ENCODE measurements at places on chromosomes 5 and 9.

DNA sequence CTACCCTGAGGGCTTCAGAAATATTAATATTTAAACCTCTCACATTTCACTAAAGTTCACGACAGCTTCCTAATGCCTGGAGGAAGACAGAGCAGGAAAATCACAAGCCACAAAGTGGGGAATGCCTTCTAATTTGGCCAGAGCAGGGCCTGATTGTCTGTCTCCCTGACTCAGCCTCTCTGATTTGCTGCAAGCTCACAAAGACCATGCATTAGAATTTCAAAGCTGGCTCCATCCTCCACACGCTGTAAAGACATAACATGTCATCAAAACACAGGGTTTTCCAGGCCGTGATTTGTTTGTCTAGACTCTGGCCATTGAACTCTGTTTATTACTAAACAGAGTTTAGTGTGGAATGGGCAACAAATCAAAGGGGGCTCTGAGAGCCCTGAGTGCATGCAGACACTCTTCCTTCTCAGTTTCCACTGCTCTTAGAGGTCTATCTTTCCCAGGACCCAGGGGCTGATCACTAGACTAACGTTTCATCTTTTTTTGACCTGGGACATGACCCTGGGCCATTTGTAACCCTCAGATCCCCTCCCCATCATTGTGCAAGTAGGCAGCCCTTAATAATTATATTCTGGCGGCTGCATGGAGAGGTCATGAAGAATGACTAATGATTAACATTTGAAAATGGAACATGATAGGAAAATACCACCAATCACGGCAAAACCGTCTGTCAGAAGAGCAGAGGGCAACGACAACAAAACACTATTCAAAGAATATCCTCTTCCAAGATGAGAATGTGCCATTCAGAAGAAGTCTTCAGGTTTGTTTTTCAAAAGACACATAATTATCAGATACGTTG, 140.2 kb downstream of the ENC1 start:
- no peak for DNase-seq

DNA sequence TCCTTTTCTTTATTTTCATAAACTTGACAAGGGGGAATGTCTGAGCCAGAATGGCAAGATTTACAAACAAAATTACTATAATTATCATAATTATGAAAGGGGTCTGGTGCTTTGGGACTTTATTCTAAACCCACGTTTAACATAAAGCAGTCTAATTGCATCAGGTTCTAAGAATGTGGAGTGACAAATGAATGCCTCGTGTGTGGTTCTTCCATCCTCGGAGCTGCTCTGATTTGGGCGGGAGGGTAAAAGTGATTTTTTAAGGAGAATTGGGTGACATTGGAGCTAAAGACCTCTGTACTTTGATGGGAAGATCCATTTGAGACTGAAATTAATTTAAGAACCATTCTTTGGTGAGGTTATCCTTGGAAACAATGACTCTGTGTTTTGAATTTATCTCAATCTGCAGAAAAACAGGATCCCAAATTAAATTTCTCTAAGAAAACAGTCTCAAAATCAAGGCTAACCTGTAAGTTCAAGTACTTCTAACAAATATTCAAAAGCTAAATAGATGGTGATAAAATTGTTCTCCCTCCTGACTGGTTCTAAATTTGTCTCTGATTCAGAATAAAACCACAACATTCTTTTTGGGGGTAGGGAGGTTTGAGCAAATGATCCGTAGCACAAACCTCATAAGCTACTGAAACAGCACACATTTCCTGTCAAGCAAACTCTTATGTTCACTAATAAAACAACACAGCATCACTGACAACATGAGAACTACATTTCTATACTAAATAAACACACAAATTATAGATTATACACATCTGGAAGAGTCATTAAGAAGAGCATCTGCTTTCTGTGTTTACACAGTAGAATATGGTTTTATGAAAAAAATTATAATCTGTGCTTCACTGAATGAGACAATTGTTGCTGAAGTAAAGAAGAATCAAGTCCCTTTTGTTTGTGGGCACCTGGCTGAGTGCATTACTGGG, 85.5 kb downstream of the DCP2 start:
- no peak for DNase-seq

- no peak for DNase-seq
Measured at GRCh38 chr9:120677965-120678364, 36.3 kb downstream of the MEGF9 start.

- DNase-seq: no peak
Measured at GRCh38 chr9:95107001-95107749, 210.3 kb downstream of the FANCC start.

- DNase-seq: no peak
Measured at GRCh38 chr5:179166886-179167841, 107.0 kb downstream of the ZNF354C start.

DNA sequence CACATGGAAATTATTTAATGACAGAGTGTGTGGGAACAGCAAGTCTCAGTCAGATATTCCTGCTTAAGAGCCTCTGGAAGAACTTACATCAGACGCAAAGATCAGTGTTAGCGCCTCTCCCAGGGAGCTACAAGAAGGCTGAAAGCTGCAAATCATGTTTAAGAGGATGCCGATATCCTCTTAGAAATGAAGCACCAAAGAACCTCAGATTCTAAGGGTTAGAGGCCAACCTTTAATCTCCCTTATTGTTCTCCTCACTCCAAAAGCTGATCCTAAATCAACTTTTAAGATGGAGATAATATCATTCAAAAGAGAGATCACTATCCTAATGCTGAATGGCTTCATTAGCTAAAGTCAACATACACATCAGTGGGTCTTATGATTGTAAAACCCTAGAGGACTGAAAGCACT, 160.6 kb downstream of the NFIB start:
- no peak for DNase-seq

DNA sequence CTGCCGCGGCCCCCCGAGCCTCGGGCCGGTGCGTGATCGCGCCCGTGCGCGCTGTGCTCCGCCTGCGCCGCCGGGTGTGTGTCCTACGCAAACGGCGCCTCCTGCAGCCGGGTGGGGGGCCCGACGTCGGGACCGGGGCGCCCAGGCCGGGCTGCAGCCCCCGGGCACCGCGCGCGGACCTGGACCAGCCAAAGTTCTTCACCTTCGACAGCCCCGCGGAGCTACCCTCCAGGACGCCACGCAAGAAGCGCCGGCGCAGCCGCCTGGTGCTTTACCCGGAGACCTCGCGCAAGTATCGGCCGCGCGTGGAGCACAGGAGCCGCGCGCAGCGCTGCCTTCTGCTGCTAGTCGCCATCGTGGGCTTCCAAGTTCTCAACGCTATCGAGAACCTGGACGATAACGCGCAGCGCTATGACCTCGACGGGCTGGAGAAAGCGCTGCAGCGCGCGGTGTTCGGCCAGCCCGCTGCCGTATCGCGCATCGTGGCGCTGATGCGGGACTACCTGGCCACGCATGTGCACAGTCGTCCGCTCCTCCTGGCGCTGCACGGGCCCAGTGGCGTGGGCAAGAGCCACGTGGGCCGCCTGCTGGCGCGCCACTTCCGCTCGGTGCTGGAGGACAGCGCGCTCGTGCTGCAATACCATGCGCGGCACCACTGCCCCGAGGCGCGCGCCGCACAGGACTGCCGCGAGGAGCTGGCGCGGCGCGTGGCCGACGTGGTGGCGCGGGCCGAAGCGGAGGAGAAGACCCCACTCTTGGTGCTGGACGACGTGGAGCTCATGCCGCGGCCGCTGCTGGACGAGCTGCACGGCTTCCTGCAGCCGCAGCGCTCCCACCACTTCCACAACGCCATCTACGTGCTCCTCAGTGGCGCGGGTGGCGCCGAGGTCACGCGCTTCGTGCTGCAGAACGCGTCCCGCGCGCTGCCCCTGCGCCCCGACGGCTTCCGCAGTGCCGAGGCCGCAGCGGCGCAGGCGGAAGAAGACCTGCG, 1.5 kb downstream of the TOR4A start:
- no peak for DNase-seq

GRCh38 chr5:14671414-14671813, 6.9 kb downstream of the OTULIN start:
- no peak for DNase-seq

DNA sequence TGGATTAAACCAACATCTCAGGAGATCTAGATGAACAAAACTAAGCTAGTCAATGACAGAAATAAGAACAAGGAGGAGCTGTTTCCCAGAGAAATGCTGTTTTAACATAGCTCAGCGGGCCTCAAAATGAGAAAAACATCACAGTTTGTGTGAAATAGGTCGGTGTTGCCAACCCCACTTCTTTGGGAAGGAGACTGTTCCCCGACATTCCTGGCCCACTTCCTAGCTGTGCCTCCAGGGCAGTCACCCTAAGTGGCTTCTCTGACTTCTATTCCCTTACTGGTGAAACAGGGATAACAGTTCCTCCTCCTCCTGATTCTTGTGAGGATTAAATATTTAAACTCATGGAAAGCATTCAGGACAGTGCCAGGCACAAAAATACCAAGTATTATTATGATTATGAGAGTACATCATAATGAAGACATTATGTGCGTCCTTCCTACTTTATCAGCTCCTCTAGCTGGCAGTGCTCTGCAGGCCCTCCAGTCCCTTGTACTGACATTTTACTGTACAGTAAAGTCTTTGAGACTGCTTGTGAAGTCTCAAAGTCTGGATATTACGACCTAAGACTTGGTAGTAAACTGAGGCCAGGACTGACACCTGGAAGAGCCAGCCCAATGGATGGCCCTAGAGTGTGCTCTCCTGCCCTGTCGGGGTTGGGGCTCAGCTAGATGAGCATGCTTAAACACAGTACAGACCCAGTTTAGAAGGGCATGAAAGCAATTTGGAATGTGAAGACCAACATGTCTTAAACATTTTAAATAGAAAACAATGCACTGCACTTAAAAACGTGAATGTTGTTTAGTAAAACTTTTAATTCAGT, 7.3 kb downstream of the ISCA1 start:
- no peak for DNase-seq

DNA sequence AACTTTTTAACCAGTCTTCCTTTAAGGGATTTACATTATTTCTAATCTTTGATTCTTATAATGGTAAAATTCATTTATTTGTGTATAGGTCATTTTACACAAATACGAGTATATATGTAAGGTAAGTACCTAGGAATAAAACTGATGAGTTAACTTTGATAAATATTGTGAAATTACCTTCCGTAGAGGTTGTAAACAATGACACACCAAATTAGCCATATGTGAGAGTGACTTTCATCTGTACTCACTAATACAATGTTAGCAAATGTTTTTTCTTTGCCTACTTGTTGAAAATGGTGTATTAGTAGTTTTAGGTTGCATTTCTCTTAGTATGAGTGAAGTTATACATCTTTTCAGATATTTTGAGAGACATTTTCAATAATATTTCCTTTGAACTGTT, 42.6 kb upstream of the TSLP start:
- no peak for DNase-seq

- no peak for DNase-seq
Measured at GRCh38 chr5:22593592-22593991, 259.6 kb downstream of the CDH12 start.

DNA sequence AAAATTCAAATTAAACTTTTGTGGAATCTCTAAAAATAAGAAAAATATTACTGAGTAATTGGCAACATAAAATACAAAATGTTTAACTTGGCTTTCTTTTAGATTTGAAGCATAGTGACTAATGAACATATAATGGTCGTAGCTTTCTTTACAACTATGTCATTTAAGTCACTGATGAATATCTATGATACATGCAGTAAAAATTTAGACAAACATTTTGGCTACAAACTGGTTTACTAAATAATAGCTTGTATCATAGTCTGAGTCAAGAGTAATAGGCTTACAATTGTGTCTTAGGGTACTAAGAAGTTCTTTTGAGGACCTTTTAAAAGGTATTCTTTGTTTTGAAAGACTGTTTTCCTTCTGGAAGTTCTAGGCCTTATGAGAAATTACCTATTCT, 2.0 kb upstream of the APC start:
- DNase-seq: peak; percentile 43

Measured in Panc1 (cell line).